ENCODE measurements at places on chromosomes 7 and 10.

GRCh38 chr7:44391746-44392617 is 66.6 kb upstream of the CAMK2B start:
- no peak for DNase-seq

DNA sequence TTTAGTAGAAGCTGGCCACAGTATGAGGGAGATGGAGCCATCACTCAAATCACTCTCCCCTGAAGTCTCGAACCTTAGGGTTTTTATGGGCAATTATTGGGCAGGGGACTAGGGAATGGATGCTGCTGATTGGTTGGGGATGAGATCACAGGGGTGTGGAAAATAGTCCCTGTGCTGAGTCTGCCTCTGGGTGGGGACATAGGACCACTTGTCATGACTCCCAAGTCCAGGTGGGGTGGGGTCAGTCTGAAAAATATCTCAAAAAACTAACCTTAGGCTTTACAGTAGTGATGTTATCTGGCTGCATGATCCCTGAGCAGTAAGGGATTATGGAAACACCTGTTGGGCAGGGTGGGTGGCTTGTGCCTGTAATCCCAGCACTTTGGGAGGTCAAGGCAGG is 98.6 kb downstream of the XRCC2 start:
- DNase-seq, result no peak

- DNase-seq, result no peak
These were observed 15.1 kb downstream of the ATP6V1F start for GRCh38 chr7:128877756-128878120.

DNA sequence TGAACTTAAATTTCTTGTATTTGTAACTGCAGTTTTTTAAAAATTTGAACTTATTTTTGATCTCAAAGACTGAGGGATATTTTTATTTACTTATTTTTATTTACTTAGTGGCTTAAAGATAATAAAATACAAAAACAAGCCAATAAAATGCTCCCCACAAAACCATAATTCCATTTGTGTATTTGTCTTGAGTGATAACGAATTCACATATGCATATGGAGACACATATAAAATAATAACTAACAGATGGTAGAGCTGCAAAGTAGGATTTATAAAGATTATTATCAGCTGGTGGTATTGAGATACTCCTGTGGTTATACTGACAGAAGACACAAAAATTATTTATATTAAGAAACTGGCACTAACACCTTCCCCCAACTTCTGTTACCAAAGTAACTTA is 90.2 kb upstream of the RPA3 start:
- DNase-seq, result no peak

- DNase-seq, result no peak
These were observed 291.8 kb downstream of the CRPPA start for GRCh38 chr7:16129431-16130110.

GRCh38 chr10:31352436-31353226 is 33.6 kb downstream of the ZEB1 start:
- no peak for DNase-seq
